ENCODE measurements at places on chromosomes 12 and 14. TPM values are rescaled to one million over a fixed set of nuclear protein-coding genes. Genes with fewer than 3 reads are reported as not detected.
A peak's percentile ranks its signal among the peaks of the same experiment; 100 is the strongest.

- no peak for DNase-seq
Observed at GRCh38 chr12:122882908-122883558, 12.9 kb downstream of the VPS37B start.

Gene BCAT1
- 25.6 TPM for total RNA-seq

DNA sequence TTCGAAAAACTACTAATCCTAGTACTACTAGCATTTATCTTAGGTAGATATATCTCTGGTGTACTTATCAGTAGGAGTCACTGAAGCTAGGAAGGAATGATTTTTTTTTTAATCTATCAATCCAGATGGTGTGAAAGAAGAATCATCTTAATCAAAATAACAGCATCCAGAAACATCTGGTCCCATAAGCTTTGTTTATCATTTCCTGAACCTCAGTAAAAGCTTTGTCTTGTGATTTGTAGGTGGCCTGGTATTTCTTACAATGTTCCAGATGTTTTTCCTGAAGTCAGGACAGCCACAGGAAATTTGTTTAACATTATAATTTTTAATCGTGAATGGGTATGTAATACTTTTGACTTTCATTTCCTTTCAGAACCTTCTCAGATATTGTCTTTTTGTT is 28.0 kb upstream of the LUM start:
- DNase-seq, result no peak

DNA sequence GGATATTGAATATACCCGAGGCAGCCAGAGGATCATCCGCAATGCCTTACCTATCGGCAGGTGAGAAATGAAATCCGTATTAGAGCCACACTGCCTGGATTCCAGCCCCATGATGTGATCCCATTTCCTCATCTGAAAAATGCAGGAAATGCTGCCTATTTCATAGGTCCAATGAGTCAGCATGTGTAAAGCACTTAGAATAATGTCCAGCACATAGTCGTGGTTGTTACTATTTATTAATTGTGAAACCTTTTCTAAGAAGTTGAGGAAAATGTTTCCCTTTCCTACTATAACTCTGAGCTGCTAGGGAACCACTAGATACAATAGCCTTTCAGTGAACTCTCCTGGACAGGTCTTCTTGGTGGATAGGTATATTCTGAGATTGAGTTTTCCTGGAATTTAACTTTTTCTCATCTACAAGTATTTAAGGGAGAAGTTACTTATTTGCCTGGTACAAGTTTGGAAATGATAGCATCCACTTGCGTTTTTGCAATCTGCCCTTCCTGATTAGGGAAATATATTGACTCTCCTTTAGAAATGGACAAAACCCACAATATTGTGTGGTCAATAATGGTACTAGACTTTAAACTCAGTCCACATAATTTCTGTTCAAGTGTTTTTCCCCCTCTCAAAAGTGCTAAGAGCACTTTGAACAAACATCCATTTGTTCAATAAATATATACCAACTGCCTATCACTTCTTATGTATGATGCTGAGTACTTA is 12.2 kb downstream of the POLR3B start:
- DNase-seq, result no peak

- DNase-seq, result peak; percentile 48
Observed at GRCh38 chr14:94548999-94549985, 11.9 kb upstream of the SERPINA4 start.

DNA sequence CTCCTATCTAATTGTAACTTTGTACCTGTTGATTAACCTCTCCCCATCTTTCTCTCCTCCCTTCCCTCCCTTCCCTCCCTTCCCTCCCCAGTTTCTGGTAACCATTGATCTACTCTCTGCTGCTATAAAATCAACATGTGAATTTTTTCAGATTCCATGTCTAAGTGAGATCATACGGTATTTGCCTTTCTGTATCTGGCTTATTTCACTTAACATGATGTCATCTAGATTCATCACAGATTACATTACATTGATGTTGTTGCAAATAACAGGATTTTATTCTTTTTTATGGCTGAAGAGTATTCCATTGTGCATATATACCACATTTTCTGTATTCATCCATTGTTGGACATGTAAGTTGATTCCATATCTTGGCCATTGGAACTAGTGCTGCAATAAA is 68.0 kb upstream of the FBXO33 start:
- DNase-seq, result no peak

- no peak for DNase-seq
Observed at GRCh38 chr14:83300476-83301064, 1766.9 kb upstream of the SEL1L start.

Gene TAS2R8
- total RNA-seq, result not detected

DNA sequence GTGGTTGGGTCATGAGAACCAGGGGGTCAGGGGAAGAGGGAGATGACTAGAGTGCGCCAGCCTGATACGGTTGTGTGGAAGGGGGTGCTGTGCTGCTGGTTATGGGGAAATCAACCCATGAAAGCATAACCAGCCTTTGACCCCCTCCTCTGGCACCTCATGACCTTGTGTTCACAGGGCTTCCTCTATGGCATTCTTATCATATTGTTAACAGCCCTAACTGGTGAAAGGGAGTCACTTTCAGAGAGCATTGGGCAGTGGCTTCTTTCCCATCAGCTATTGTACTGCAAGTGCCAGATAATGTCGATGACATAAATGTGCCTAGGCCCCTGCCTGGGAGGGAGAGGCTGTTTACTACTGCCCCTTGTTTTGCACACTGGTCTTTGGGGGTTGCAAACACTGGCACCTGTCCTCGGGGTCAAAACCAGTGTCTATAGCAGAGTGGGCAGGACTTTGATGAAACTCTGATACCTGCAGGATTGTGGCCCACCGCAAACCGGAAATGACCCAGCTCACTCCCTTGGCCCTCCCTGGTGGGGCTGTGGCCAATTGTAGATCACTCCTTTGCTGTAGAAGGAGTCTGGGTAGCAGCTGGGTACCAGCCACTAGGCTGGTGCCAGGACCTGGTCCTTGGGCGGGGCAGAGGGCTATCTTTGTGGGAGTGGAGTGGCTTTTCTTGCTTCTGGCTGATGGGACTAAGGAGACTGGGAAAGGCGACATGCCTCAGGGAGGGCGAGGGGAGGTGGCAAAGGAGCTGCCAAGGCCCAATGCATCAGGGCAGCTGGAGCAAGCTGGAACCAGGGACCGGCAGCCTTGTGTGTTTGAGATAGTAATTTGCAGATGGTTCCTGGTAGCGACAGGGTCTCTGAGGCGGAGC is 634 bp upstream of the TMEM63C start:
- DNase-seq, result no peak

- DNase-seq, result no peak
Observed at GRCh38 chr12:38155526-38156496, 160.8 kb upstream of the ALG10B start.
